ENCODE measurements at places on chromosomes 12 and 14.

- no peak for DNase-seq
Observed at GRCh38 chr14:104891664-104892530, 26.8 kb downstream of the CEP170B start.

GRCh38 chr12:92504594-92504981 lies 198.2 kb upstream of the PLEKHG7 start:
- DNase-seq, result no peak

GRCh38 chr12:51832354-51833107 lies 16.0 kb downstream of the FIGNL2 start:
- DNase-seq, result no peak

DNA sequence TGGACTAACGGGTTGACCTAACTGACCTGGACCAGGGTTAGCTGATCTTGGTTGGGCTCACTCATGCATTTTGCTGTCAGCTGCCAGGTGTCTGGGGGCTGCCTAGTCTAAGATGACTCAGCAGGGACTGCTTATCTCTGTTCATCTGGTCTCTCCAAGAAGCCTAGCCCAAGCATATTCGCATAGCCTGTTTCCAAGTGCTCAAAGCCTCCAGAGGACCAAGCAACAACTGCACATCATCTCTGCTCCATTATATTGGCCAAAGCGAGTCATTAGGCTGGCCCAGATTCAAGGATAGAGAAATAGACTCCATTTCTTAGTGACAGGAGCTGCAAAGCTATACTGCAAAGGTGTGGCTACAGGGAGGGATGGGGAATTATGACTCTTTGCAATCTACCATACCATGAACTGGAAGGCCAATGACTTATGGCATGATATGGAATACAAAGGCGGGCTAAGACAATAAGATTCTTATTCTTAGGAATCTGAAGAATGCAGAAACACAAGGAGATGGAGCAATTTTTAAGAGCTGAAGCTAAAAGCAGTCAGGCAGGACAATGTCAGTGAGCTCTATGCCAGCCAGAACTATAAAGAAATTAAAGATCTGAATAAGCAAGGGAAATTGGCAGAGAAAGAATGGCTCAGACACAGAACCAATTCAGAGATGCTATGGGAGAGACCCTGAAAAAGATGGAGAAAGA lies 194.6 kb upstream of the FSCB start:
- no peak for DNase-seq

- peak; percentile 29 for DNase-seq
Observed at GRCh38 chr14:64502887-64503433, 678 bp downstream of the ZBTB25 start.

DNA sequence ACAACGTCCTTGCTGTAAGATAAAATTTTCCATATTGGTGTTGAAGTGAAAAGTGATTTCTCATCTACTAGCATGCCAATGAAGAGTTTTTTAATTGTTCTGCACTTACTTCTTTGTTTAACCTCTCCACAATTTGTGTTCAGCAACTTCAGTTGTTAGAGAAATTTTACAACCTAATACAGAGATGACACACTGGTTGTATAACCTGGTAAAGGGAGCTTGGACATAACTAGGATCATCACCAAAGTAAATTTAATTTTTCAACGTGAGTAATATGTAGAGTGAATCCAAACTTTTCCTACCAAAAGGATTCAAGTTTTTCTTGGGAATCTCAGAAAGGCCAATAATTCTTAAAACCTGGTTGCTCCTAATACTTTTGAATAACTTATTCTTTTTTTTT lies 13.4 kb upstream of the TAS2R43 start:
- DNase-seq, result no peak

DNA sequence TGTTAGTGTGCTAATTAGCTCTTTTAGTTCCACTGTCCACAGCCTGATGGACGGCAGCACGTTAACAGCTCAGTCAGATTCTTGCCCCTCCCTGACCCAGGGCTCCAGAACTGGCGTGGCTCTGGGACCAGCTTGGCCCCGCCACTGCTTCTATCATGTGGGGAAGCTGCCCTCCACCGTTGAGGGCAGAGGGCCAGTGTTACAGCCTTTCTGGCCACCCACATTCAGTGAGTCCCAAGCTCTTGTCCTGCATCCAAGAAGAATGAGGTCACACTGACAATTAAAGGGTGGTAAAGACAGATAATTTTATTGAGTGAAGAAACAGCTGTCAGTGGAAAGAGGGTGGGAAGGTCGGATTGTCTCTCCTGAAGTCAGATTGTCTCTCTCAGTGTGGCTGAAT lies 36.9 kb downstream of the BCL2L14 start:
- DNase-seq, result no peak

DNA sequence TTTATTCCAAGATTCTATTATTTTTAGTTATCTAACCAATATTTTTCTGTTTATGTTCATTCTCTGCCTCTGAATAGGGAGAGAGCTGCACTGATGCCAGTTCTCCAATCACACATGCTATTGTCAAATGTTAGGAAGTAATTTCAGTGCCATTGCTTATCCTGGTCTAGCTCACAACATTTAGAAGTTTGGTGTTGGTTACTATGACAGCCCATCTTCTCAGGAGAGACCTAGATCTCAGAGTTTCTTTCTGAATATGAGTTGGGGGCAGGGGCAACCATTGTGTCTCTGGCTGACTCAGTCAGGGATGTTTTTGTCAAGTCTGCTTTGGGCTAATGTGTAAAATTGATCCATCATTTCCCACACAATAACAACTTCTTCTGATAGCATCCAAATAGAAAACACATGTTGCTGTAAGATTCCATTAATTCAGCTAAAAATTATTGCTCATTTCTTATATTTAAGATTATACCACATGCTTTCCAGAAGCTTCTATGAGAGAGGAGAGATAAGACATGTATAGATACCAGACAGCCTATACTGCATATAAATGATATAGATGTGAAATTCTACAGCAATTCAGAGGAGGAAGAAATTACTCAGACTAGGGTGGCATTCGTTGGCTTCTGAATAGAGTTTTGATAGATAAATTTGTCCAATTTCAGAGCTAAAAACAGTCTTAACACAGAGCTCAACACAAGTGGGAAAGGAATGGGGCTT lies 64.8 kb downstream of the DACT1 start:
- no peak for DNase-seq

DNA sequence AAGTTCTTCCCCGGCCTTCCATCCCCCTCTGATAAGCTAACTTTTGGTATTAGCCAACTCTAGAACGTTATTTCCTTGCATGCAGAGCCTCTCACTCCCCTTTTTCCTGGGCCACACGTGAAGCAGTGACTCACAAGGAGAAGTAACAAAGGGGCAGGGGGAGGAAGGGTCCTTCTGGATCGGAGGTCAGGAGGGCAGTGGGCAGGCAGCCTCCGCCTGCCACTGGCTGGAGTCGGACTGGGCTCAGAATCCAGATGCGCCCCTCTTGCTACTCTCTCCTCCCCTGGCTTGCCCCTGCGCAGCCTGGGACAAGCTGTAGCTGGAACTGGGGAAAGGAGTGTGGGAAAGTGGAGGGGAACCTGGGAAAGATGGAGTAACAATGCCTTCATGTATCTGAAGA lies 55.0 kb downstream of the TPCN1 start:
- DNase-seq, result no peak

DNA sequence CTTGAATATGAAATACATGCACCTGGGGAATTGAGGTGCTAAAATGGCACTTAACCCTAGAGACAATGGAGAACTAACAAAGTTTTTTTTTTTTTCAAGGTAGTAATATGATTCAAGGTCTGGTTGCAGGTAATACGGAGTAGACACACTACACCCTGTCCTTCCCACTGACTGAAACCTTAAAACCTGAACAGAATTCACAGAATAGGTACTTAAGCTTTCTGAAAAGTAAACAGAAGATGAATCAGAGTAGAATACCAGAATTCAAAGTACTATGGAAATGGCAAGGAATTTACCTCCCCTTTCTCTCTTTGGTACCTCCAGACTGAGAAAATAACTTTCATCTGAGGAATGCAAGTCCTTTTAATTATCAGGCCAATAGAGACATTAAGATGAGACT lies 87.2 kb downstream of the PAPLN start:
- DNase-seq, result no peak

DNA sequence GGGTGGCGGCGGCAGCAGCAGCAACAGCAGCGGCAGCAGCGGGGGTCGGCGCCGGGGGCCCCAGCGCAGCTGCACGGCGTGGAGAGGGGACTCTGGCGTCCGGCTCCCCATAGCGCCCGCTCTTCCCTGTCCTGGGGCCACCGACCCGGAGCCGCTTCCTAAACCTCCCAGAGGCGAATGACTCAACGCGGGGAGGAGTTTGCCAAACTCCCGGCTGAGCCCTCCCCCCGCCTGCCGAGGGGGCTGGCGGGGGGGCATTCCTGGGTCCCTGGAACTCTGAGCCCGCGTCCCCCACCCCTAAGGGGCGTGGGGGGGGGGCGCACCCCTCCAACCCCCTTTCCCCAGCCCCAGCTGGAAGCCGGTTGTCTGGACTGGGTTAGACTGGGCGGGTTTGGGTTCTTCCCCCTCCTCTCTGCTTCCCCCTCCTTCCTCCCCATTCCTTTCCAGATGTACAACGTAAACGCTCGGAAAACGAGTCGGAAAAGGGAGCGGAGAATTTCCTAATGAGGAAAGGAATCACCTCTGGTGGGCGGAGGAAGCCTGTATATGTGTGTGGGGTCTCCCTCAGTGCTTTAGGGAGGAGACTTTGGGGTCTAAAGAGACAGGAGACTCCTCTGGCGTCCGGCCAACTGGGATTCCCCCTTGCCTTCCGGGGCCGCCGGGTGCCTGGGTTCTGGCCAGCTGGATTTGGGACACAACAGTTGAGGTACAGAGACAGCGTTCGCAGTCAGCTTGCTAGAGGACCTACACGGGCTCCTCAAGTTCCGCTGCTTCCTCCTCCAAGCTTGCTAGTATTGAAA lies at the start of gene ITGA5:
Gene ITGA5 (minus strand): TSS at position 179 of the 800 bp plus-strand sequence. CDS start 68 bp downstream, at position 111.
- peak; percentile 48 for DNase-seq

- peak; percentile 16 for DNase-seq
Observed at GRCh38 chr14:90454041-90455000, 57.5 kb downstream of the CALM1 start.

GRCh38 chr12:4241592-4241991 lies 32.0 kb upstream of the CCND2 start:
- no peak for DNase-seq

DNA sequence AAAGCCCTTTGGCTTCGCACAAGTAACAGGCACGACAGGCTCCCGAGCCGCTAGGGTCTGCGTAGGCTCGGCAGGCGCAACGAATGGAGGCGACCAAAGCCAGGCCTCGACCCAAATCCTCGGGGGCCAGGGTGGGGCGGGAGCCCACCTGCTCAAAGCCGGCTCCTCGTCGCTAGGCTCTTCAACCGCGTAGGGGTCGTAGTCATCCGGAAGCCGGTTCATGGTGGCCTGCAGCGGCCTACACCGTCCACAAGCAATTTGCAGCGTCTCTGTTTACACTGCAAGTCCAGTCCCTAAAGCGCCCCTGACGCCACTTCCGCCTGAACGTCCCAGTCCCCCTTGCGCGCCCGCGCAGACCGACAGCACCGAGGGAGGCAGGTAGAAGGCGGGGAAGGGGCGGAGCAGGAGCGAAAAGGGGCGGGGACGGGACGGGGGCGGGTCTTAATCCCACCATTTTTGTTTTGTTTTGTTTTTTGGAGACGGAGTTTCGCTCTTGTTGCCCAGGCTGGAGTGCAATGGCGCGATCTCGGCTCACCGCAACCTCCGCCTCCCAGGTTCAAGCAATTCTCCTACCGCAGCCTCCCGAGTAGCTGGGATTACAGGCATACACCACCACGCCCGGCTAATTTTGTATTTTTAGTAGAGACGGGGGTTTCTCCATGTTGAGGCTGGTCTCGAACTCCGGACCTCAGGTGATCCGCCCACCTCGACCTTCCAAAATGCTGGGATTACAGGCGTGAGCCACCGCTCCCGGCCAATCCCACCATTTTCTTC lies at the start of gene EAPP:
Gene EAPP (minus strand): TSS at position 295 of the 774 bp plus-strand sequence. CDS start 73 bp downstream, at position 222.
- DNase-seq, result peak; percentile 97

- DNase-seq, result no peak
Observed at GRCh38 chr14:70156592-70156991, 32.2 kb downstream of the SLC8A3 start.

GRCh38 chr14:106813477-106813823 lies 1287.1 kb downstream of the TMEM121 start:
- DNase-seq, result no peak

DNA sequence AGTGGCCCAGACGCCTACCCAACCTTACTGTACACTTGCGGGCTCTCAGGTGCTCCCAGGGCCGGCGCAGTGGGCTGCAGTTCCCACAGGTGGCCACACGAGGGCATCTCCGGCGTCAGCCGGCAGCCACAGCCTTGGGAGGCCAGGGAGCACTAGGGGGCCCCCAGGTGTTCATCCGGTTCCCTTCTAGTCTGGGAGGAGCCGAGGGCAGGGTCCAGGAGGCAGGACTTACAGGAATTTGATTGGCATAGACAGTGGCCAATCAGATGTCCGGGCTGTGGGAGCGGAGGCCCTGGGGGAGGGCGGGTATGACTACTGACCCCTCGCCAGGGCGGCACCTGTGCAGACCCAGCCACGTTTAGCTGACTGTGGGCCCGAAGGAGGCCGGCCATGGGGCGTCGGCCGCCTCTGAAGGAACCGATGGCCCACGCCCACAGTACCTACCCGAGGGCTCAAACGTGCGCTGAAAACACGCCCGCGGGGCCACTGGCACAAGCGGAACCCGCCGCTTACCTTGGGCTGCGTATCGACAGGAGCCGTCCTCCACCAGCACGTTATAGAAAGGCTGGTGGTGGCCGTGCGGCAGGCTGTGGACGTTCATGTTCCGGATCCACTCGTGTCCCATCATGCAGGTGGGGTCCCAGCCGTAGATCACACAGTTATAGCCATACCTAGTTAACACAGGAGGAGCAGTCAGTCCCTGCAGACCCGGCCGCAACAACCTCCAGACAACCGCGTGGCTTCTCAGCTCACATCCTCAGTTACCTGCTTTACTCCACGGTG lies 34.8 kb downstream of the FBXO21 start:
- peak; percentile 77 for DNase-seq

GRCh38 chr14:90585106-90585505 lies 188.3 kb downstream of the CALM1 start:
- DNase-seq, result no peak

- DNase-seq, result no peak
Observed at GRCh38 chr14:62824086-62824485, 221.2 kb downstream of the KCNH5 start.

DNA sequence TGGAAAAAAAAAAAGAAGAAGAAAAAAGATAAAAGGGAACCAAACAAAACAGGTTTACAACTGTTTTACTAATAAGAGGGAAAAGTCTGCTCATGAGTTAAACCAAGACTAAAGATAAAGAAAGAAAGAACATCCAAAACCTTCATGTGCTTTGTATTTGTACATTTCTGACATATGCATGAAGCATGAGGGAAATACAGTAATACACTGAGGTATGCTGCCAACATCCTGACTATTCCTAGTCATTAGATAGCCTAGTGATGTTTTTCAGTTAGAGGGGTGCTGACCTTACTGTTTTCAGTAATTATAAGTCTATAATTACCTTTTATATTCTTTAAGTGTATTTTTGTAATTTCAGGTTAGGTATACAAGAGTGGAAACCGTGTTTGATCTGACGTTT lies 793.3 kb downstream of the DIO2 start:
- no peak for DNase-seq

GRCh38 chr14:69999261-69999674 lies 120.1 kb downstream of the SMOC1 start:
- DNase-seq, result peak; percentile 29

DNA sequence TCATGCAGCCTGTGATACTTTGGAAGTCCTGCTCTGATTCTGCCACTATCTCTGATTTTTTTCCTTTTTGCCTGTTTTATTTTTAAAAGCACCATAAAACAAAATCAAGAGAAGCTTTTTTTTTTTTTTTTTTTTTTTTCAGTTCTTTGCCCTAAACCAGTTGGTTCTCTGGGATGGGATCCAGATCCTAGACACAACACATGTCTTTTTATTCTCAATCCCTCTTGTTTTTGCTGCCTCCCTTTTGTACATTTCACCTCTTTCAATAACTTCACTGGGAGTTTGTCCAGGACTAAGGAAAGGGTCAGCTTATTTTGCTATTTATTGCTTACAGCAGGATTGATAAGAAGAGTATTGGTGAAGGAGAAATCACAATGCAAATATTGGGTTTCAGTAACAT lies 139.4 kb downstream of the GRIP1 start:
- no peak for DNase-seq

Measured in LoVo (cell line).